Stimulated activated CD8-positive, alpha-beta memory T cell treated with anti-CD3 and anti-CD28 coated beads, Interleukin-2, amount 100 ng/mL, for 1 hour (primary cell): ENCODE measurements at places on chromosomes 4 and X.

DNA sequence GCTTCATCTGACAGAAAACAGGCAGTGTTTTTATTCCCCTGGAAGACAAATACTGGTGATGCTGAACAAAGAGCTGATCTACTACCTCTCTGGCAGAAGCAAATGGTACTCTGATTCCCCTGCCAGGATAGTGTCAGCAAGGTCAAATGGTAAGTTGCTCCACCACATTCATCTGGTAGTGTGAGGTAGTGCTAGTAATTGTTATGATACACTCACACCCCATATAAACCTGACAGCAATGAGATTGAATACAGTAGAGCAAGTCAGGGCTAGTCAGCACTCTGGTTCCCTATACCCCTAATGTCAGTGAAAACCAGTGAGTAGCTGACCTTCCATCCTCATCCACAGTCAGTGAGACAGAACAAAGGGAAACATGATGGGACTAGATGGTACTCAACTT, 3.4 kb upstream of the SPIN4 start:
- DNase-seq, result no peak

DNA sequence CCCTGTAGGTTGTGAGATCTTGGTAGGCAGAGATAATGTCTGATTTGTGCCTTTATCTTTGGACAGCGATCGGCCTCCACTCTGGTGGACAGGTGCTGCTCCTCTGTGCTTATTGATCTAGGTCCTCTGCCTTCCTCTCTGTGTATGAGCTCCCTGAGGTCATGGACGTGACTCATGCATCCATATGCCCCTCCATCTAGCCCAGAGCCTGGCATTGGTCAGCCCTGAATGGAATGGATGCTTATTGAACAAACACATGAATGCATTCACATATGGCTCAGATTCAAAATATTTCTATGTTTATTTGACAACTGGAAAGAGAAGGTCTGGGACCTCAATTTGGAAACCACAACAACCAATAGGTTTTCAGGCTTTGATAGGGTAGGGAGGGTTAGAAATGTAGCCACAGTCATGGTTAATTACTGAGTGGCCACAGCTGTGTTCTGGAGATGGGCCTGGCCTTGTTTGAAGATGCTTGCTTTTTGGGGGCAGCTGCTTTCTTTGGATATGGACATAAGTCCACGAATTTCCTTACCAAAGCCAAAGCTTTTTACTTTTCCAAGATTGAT, 76.2 kb downstream of the SEL1L3 start:
- DNase-seq, result no peak

- DNase-seq, result no peak
Observed at GRCh38 chr4:25347971-25348370, 29.1 kb upstream of the ANAPC4 start.

DNA sequence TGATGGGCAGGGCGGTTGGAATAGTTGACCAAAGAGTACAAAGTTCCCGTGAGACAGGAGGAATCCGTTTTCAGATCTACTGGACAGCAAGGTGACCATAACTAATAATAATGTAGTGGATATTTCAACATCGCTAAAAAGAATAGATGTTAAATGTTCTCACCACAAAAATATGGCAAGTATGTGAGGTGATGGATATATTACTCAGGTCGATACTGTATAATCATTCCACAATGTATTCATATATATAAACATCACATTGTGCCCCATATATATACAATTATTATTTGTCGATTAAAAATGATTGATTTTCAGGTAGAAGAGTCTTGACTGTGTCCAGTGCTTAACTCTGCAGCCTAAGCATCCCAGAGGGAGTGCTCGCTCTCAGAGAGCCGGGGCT, 141.6 kb upstream of the TENM3 start:
- DNase-seq, result no peak

DNA sequence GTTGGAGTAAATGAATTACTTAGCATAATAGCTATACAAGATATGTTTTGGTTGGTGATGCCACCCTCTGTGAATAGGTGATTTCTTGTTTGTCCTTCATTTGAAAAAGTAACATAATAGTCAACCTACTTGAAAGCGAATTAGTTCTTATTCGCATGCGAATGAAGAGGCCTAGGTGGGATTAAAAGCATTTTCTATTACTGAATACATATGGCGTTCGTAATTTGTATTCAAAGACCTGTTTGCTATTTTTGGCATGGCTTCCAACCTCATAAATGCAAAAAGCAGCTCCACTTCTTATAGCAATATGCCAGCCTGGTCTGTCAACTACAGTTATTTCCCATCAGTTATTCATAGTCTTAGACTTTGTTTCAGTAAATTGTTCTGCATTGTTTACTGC, 261.3 kb downstream of the TENM3 start:
- no peak for DNase-seq

- no peak for DNase-seq
Observed at GRCh38 chr4:63563288-63564014, 845.8 kb downstream of the TECRL start.

- DNase-seq, result no peak
Observed at GRCh38 chr4:128565565-128566186, 243.8 kb upstream of the JADE1 start.

- no peak for DNase-seq
Observed at GRCh38 chr4:66602622-66603021, 932.3 kb upstream of the EPHA5 start.

DNA sequence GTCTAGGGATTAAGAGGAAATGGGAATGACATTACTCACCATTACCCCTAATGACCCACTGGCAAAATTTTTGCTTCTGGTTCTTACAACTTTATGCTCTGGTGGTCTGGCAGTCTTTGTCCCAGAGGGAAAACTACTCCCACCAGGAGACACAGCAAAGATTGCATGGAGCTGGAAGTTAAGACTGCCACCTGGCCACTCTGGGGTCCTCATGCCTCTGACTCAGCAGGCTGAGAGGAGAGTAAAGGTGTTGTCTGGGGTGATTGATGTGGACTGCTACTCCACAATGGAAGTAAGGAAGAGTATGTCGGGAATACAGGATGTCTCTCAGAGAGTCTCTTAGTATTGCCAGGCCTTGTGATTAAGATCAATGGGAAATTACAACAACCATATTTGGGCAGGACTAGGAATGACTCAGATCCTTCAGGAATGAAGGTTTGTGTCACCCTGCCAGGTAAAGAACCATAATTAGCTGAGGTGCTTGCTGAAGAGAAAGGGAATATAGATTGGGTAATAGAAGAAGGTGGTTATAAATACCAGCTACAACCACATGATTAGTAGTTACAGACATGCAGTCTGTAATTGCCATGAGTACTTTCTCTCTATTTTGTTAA, 215.5 kb downstream of the GPAT3 start:
- DNase-seq, result no peak

GRCh38 chr4:17463606-17464005, 48.3 kb downstream of the QDPR start:
- DNase-seq, result no peak

DNA sequence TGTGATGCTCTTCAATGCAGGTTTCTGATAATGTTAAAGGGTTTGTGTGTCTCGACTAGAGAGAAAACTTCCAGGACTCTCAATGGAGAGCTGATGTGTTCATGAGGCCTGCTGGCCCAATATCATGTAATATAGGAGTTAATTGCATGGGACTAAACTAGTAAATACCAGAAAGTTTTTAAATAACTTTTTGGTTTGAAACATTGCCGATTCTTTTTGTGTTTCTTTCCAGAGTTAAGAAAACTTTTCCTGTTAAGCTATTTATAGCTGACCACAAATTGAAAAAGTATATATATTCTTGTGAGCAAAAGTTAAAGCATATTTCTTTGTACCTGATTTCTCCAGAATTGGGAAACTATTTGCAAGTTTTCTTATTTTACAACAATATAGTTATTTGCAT, 49.7 kb downstream of the FAM9B start:
- no peak for DNase-seq

- no peak for DNase-seq
Observed at GRCh38 chr4:84967243-84967690, 777 bp upstream of the WDFY3 start.

DNA sequence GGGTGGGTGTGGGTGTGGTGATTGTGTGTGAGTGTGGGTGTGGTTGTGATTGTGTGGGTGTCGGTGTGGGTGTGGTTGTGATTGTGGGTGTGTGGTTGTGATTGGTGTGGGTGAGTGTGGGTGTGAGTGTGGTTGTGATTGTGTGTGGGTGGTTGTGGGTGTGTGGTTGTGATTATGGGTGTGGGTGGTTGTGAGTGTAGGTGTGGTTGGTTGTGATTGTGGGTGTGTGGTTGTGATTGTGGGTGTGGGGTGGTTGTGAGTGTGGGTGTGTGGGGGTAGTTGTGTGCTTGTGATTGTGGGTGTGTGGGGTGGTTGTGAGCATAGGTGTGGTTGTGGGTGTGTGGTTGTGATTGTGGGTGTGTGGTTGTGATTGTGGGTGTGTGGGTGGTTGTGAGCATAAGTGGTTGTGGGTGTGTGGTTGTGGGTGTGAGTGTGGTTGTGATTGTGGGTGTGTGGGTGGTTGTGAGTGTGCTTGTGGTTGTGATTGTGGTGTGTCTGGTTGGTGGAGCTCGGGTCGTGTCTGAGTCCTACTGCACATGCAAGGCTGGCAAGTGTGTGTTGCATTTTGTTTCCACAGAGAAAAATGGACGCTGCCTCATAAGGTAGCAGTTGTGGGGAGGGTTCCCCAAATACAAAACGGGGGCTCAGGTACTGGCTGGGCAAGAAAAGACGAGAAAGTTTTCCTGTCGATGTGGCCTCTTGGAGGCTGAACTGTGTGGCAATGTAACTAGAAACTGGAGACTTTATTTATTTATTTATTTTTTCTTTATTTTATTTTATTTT, 116.7 kb downstream of the UBE2K start:
- DNase-seq, result no peak

DNA sequence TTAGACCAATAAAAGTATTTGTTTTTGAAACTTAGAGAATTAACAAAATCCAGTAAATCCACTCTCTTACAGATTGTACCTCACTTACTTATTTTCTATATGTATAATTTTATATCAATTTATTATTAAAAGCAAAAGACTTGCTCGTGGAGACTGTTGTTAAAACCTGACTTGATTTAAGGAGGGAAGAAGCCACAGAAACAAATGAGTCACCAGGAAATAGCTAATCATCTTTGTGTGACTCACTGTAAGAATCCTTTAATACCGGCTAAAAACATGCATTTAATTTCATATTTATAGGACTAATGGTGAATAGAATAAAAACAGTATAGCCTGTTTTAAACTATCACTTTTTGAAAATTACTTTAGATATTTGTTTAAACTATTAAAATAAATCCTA, 29.9 kb upstream of the UBE2NL start:
- no peak for DNase-seq
